ENCODE measurements at places on chromosomes 1 and 21.

DNA sequence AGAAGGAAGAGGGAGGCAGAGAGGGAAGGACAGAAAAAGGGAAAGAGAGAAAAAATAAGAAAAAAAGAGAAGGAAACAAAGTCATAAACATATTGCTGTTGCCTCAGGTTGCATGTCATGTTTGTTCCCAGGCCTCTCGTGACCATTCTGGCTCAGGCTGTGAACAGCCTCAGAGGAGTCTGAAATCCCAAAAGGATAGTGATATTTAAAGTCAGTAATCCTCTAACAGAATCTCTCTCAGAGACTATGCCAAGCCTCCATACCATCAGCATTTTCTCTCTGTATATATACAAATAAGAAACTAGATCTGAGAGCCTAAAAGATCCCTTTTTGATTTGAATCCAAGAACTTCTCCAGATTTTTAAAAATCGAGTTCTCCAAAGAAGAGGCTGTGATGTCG, 35.2 kb downstream of the GORAB start:
- DNase-seq = no peak

DNA sequence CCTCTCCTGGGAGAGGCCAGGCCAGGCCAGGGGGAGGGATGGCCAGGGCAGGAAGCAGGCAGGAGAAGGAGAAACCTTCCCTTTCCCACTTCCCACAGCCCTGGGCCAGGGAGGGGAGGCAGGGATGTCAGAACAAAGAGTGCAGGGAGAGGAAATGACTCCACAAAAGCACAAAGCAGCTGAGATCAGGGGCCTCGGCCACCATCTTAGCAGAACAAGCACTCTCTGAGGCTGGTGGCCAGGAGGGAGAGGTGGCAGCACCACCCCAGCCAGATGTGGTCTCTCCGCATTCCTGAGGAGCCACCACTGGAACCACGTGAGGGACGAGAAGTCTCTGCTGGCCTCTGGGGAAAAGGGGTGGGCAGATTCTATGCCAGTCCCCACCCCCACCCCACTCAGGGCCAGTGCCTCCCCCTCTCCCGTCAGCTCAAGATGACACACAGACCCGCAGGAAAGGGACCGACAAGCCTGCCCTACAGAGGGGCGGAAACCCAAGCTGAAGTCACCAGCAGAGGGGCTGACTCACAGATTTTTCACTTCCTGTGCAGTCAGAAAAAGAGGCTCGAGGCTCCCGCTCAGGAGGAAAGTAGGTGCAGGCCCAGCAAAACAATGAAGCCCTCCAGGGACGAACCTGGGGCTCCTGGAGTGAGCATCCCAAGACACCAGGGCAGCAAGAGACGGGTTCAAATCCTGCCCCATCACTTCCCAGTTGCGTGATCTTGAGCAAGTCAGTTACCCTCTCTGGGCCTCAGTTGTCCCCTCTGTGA, 24.1 kb upstream of the ALDH4A1 start:
- DNase-seq = peak; percentile 82

GRCh38 chr1:169307176-169307575, 60.4 kb downstream of the NME7 start:
- no peak for DNase-seq

DNA sequence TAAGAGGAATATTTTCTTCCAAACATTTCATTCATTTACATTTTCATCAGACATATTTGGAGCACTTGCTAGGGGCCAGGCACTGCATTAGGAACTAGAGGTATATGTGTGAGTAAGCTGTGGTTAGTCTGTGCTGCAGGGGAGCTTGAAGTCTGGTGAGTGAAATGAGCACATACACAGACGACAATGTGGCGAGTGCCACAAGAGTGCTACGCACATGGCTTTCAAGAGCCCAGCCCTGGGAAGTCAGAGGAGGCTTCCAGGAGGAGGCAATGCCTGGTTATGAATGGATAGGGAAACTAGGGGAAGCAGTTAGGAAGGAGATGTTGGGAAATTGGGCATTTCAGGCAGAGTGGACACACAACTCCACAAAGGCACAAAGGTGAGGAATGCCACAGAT, 171.8 kb downstream of the IER5 start:
- no peak for DNase-seq

- DNase-seq = no peak
Observed at GRCh38 chr1:34409689-34410229, 233.1 kb downstream of the C1orf94 start.

GRCh38 chr1:24459551-24460266, 42.9 kb upstream of the RCAN3 start:
- DNase-seq = no peak

DNA sequence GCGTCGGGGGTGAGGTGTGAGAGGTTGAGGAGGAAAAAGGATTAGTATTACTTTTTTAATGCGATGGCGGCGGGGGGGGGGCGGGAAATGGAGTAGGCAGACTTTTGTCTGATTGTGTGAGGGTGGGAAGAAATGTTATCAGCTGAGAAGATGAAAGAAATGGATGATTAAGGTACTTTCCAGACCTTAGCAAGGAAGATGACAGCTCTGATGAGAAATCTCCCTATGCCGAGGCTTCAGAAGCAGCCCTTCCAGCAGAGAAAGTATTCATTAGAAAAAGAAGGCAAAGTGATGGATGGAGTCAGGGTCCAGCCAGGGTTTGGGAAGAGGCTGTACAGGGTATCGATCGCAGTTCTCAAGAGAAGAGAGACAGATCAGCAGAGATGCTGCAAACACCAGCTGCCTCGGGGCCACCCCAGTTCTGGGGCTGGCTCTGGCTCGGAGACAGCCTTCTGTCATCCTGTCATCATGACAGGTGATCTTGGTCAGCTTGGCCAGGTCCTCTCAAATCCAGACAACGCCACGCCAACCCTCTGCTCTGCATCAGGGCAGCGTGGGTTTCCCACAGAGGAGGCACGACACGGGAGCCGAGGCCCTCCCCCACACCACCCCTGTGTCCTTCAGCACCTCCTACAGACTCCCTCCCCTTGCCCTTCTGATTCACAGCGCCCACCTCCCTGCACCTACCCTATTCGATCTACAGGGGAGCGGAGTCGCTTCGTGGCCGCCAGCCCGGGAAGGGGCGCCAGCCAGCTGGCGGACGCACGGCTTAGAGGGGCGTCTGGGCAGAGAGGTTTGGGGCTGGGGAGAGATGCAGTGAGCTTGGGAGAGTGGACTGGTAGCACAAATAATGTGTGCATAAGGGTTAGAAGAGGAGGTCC, 674 bp upstream of the ATXN7L2 start:
- DNase-seq = peak; percentile 41

- no peak for DNase-seq
Observed at GRCh38 chr1:7117399-7118281, 332.4 kb downstream of the CAMTA1 start.

- DNase-seq = no peak
Observed at GRCh38 chr1:155301342-155301841, at the start of gene PKLR. PKLR (minus strand) TSS chr1:155301438; CDS start chr1:155301395, 43 bp downstream.

- DNase-seq = no peak
Observed at GRCh38 chr1:59751004-59751395, 63.7 kb upstream of the HOOK1 start.

- no peak for DNase-seq
Observed at GRCh38 chr1:156401041-156401574, 32.1 kb downstream of the RHBG start.

GRCh38 chr1:39508857-39509305, 17.4 kb downstream of the BMP8A start:
- no peak for DNase-seq

DNA sequence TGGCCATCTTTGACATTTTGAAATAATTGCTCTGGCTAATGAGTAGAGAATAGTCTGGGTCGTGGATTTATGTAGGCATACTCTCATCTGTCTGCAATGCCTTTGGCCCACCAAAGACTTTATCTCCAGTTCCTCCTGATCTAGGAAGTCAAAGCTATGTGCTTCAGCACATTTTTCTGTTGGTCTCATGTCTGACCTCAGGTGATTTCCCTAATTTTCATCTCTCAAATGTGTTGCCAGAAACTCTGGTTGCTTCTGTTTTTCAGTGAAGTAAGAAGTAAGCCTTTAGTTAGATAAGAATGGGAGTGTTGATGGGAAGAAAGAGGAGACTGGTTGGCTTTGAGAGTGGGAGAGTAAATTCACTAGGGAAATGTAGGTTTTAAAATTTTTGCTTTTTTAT, 66.4 kb downstream of the GPR88 start:
- no peak for DNase-seq

DNA sequence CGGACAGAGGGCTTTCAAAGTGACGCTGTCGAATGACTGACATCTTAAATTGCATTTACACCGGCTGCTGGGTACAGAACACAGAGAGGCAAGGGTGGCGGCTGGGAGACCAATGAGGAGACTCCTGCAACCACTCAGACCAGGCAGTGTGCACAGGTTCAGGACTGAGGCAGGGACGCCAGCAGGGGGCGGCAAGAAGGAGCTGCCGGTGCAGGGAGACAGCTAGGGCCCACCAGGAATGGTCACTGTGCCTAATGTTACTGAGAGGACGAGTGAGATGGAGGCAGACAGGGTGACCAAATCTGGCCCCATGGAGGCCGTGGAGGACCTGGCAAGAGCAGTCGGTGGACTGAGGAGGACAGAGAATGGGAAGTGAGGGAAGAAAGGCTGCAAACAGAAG, 23.5 kb downstream of the GLIS1 start:
- DNase-seq = peak; percentile 24

DNA sequence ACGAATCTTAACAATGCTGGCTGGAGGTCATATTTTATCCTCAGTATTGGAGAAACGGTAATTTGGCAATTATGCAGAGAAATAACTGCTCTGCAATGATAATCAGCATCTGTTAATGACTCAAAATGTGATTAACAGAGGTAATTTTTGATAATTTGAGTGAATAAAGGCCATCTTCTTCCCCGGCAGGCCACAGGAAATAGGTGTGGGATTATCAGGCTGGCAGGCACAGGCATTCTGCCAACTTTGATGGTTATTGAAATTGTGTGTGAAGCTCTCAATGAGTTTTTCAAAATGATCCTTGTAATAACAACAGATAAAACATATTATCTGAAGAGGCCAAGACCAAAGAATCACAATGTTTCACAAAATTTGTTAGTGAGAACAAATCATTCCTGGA, 309.0 kb downstream of the PTGER3 start:
- no peak for DNase-seq

DNA sequence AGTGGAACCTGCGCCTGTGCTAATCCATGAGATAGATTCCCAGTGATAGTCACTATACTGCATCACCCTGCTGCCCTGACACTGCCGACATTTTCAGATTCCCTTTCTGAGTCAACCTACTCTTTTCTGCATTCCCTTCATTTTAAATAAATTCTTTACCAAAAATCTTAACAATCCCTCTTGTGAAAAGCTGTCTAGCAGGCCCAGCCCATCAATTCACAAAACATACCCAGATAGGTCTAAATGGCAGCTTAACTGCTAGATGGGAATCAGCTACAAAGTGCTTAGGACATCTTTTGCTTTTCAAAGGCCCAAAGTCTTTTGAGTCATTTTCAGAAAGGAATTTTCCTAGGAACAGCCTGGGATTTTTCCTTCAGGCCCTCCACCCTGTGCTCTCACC, 180.1 kb upstream of the PTBP2 start:
- DNase-seq = no peak

GRCh38 chr1:33972676-33973395, 109.0 kb downstream of the HMGB4 start:
- no peak for DNase-seq

DNA sequence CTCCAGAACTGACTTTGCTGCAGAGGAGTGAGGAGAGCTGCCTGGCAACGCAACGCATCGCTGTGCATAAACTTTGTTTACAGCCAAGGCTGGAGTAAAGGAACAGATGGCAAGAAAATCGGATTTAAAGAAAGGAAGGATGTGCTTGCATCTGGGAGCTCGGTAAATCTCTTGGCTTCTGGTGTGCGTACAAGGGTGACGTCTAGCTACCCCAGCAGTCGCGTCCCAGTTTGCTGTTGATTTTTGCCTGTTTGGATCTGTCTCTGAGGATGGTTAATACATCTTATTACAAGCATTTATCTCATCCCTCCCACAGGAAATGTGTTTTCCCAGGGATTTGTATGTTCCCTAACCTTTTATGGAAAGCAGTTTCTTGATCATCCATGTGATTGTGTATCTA, 73.3 kb upstream of the RALGPS2 start:
- no peak for DNase-seq

- DNase-seq = no peak
Observed at GRCh38 chr1:92291372-92291999, 7.3 kb downstream of the GLMN start.

DNA sequence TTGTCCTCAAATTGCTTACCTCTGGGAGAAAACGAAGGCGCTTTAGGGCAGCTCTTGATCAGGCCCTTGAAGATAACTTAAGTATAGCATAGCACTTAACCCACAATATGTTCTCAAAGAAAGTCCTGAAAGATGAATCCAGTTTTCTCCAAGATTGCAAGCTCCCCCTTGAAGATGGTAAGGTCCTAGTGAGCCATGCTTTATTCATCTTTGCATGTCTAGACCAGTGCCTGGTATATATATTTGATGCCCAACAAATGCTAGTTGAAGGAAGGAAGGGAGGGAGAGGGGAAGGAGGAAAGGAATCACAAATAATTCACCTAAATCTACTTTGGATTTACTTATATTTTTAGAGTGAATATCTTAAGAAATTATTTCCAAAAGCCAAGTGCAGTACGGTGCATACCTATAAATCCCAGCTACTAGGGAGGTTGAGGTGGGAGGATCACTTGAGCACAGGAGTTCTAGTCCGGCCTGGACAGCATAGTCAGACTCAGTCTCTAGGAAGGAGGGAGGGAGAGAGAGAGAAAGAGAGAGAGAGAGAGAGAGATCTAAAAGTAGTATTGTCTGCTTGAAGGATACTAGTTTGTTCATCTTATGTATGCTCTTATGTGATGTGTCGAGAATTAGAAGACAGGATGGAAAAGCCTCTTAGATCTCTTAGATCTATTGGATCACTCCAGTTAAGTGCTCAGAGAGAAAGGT, 25.0 kb downstream of the PBX1 start:
- DNase-seq = no peak

DNA sequence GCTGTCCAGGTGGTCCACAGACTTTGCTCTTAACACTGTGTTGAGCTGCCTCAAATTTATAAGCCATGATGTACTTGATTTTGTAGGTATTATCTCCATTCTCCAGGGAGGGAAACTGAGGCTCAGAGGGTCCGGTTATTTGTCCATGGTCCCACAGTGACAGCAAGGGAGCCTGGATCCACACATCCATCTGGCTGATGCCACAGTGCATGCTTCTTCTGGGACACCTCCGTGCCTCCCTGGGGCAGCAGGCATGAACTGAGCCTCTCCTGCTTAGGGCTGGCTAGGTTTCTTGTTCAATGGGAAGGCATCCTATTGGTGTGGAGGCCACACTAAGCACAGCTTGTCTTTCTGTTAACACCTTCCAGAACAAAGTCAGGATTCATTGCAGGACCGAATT, 317.3 kb downstream of the AJAP1 start:
- no peak for DNase-seq

GRCh38 chr1:43611950-43612349, 38.0 kb upstream of the KDM4A start:
- no peak for DNase-seq

DNA sequence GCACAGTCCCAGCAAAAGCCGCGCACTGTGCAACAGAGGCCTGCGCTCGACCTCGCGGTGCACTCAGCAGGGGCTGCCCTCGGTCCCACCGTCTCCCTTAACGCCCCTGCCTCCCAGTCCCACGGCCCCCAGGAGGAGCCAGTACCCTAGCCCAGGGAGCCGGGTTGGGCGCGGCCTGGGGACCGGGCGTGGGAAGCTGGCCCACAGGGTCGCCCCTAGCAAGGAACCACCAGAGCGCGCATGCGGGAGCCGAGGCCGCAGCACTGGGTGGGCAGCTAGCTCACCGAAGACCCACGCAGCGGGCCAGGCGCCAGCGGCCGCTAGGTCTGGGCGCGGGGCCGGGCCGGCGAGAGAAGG, 21.6 kb upstream of the ZNF678 start:
- no peak for DNase-seq

GRCh38 chr1:40699787-40700186, 8.3 kb downstream of the NFYC start:
- no peak for DNase-seq
